Type B pancreatic cell (in vitro differentiated cells): ENCODE measurements at places on chromosomes 4 and X.

DNA sequence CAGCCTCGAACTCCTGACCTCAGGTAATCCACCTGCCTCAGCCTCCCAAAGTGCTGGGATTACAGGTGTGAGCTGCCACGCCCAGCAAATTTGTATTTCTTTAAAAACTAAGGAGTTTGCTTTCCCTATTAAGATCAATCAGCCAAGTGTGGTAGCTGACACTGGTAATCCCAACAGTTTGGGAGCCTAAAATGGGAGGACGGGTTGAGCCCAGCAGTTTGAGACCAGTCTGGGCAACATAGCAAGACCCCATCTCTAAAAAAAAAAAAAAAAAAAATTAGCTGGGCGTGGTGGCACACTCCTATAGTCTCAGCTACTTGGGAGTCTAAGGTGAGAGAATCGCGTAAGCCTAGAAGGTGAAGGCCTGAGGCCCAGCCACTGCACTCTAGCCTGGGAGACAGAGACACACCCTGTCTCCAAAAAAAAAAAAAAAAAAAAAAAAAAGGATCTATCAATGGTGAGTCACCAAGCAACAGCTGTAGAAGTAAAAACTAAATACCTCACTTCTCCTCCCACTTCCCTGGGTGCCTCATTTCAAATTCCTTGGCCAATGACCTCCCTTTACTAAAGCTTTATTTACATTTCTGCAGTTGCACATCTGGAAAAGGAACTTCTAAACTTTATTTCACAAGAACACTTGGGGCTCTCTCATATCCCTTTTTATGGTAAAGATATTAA, 54.5 kb downstream of the LDB2 start:
- no peak overlapping the region for H3K27ac ChIP-seq
- no peaks in the 10 kb centered on the region for H3K27me3 ChIP-seq
- DNase-seq, result no peak
- H3K4me3 ChIP-seq, result no peak overlapping the region

DNA sequence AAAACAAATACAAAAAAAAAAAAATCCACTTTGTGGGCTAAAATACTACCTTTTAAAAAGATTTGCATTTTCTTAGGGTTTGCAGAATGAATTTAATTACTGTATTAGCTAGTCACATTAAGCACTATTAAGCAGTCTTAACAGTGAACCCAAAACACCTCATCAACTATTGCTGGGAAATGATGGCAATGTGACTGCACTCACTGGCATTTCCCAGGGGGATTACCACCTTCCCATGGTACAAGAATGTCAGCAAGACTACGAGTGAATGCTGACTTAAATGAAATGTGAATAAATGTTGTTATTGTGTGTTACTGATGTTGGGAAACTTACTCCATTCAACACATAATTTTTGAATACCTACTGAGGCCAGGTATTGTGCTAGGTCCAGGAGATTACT, 10.0 kb upstream of the SLC9B2 start:
- DNase-seq, result no peak
- no peaks in the 10 kb centered on the region for H3K27me3 ChIP-seq
- H3K27ac ChIP-seq, result no peak overlapping the region

DNA sequence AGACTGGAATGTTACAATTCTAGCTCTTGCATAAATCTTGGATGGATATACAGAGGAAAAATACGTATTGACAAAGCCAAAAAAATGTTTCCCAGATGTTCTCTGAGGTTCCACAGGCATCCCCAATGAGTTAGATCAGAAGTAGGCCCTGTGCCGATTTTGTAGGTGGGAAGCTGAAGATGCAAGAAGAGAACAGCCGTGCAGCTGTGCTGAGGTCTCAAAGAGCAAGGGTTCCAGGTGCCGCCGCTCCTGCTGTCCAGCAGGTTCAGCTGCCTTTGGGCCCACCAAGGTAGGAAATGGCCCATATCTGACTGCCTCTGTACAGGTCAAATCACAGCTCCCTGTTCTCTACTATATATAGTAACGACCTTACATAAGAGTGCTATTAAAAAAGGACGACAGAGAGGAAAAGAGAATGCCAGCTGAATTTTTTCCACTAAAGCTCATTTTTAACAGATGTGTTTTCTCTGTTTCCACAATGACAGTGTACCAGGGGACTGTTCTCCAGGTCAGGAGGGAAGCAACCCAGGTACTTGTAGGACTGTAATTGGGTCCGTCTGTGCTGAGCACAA, 155.6 kb downstream of the CBR4 start:
- peaks cover 46% of the 10 kb centered on the region for H3K4me1 ChIP-seq
- H3K36me3 ChIP-seq, result peaks cover 40% of the 10 kb centered on the region
- no peak for DNase-seq
- H3K4me3 ChIP-seq, result no peak overlapping the region

DNA sequence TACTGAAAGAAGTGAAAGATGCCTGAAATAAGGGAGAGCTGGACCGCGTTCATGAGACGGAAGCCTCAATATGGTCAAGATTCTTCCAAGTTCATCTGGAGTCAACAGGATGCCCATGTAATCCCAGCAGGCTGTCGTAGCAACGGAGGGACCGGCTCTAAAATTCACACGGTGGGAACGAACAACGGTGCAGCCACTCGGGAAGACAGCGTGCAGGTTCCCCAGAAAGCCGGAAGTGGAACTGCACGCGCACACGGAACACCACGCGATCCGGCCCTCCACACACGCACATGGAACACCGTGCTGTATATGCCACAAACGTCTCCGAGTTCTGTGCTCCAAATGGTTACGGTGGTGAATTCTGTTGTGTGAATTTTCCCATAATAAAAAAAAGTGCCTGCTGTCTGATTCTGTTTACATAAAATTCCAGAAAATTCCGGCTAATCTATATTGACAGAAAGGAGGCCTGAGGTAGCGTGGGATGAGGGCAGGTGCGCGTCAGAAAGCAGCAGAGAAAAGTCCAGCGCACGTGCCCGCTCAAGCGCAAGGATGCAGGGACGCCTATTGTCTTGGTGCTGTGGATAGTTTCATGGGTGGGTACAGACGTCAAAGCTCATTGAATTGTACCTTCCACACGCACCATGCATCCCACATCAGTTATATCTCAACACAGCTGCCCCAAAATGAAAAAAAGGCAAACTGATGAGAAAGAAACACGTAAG, 31.2 kb downstream of the PPP2R3B start:
- H3K4me1 ChIP-seq, result peaks cover 16% of the 10 kb centered on the region
- H3K27ac ChIP-seq, result no peak overlapping the region
- peaks cover 27% of the 10 kb centered on the region for H3K36me3 ChIP-seq
- DNase-seq, result no peak
- no peaks in the 10 kb centered on the region for H3K27me3 ChIP-seq

DNA sequence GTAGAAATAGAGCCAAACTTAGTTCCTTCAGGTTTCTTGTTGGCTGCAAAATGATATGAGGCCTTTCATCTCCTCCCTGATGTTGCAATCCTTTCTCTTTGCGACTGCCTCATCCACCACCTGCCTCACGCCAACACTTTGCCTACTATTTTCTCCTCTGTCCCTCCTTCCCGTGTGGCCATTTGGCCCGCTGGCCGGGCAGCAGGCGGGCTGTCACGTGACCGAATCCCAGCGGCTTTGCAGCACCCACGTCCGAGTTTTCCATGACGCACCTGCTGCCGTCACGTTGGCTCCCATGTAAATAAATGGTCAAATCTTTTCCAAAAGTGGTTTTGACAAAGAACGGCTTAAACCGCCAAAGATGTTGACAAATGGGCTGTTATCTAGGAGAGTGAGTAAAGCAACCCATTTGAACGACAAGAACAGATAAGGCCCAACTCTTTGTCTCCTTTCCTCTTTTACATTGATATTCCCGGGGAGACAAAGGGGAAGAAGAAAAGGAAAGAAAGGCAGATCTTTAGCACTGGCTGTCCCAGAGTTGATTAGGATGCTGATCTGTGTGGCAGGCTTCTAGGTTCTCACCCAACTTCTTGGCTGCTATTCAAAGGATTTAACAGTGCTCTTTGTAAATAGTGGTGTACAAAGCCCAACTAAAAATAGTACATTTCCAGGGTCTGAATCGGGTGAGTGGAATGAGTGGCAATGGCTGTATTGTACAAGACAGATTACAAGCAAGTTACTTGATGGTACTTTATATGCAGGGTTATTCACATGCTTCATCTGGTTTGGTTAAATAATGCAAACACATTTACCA, 174.2 kb upstream of the JADE1 start:
- peak overlapping the region; percentile 83 for H3K27ac ChIP-seq
- no peaks in the 10 kb centered on the region for H3K36me3 ChIP-seq
- H3K4me3 ChIP-seq, result peak overlapping the region; percentile 74
- no peak for DNase-seq
